Calu3 (cell line): ENCODE measurements at places on chromosomes 1 and 21. TPM values are rescaled to one million over a fixed set of nuclear protein-coding genes. Genes with fewer than 3 reads are reported as not detected.

- DNase-seq, result no peak
Measured at GRCh38 chr21:44549525-44550211, 1.6 kb downstream of the KRTAP10-2 start.

DNA sequence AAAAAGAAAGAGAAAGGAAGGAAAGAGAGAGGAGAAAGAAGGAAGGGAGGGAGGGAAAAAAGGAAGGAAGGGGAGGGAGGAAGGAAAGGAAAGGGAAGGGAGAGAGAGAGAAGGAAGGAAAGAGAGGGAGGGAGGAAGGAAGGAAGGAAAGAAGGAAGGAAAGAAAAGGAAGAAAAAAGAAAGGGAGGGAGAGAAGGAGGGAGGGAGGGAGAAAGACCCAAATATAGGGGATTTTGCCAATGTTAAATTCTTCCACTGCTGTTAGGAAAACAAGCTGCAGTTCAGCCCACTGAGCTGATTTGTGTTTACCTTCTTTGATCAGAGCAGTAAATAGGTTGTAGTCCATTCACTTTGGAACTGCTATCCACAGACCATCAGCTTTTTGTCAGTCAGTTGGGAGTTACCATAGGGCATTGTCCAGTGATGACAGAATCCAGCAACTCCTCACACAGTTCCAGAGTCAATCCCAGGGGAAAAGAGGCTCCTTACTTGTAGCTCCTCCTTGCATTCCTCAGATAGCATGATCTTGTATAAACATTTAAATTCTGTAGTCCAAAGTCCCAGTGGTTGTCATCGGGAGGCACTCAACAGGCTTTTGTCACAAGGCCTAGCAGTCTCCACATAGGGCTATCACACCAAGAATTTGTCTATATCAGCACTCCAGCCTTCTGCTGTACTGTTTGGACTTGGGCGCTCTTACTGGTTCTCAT, 13.5 kb upstream of the PPP1R8 start:
- DNase-seq, result no peak

DNA sequence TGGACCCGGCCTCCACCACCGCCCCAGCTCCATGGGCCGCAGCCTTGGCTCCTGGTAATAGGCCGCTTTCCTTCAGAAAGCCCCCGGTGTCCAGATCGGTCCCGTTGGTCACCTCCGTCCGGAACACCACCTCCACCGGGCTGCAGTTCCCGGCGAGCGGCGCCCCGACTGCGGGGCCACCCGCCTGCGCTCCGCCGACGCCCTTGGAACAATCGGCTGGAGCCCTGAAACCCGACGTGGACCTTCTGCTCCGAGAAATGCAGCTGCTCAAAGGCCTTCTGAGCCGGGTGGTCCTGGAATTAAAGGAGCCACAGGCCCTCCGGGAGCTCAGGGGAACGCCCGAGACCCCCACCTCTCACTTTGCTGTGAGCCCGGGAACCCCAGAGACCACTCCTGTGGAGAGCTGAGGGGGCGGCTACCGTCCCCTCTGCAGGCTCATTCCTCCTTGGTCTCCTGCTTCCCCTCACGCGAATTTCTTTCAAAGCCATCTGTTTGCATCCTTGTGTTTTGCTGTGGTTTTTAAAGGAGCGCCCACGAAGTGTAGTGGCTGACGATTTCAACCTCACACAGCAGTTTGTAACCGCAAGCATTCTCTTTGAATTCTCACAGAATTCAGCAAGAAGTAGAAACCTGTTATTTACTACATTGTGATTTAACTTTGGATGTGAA, 6.0 kb downstream of the FCRLB start:
- DNase-seq, result no peak

GRCh38 chr1:152023221-152023620, 13.6 kb downstream of the S100A11 start:
- no peak for DNase-seq

DNA sequence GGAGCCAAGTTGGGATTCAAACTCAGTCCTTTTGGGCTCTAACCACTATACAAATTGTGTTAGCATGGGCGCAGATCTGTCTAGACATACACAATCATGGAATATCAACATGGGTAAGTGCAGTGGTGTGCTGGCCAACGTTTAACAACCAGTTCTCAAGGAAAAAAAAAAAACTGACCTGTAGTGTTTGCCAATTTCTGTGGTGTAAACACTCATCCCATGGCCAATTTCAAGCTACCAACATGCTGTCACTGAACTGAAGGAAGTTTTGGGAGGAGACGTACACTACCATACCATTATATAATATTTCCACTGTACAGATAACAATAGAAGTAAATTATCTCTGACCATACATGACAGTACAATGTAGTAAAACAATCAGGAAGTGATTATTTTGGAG, 3.2 kb downstream of the TCEA3 start:
- no peak for DNase-seq

The MRAP gene
- total RNA-seq, result not detected in 2 replicates

The GSTM1 gene
- total RNA-seq, result 15.4 TPM in 2 replicates

The CR1 gene
- not detected in 2 replicates for total RNA-seq

The MSH4 gene
- total RNA-seq, result 0.54 and 0.83 TPM in 2 replicates

The DDR2 gene
- total RNA-seq, result 0.34 and 0.80 TPM in 2 replicates

The MEF2D gene
- total RNA-seq, result 48.4 and 54.1 TPM in 2 replicates
